GM12892 (cell line): ENCODE measurements at places on chromosomes 1 and 21.

DNA sequence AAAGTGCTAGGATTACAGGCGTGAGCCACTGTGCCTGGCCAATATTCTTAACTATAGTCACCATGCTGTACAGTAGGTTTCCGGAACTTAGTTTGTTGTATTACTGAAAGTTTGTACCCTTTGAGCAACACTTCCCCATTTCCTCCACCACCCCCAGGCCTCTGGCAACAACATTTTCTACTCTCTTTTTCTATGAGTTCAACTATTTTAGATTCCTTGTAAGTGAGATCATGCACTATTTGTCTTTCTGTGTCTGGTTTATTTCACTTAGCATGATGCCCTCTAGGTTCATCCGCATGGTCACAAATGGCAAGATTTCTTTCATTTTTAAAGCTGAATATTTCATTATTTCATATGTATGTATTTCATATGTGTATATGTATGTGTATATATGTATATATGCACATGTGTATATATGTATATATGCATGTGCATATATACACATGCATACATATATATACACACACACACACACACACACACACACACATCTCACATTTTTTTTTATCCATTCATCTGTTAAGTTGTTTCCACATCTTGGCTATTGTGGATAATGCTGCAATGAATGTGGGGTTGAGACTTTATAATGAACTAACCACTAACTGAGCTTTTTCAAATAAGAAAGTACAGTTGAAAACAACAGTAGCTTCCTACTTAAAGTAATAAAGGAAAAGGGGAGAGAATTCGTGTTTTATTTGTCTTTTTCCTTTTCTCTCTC, 256.8 kb upstream of the C1orf105 start:
- no peak for DNase-seq

DNA sequence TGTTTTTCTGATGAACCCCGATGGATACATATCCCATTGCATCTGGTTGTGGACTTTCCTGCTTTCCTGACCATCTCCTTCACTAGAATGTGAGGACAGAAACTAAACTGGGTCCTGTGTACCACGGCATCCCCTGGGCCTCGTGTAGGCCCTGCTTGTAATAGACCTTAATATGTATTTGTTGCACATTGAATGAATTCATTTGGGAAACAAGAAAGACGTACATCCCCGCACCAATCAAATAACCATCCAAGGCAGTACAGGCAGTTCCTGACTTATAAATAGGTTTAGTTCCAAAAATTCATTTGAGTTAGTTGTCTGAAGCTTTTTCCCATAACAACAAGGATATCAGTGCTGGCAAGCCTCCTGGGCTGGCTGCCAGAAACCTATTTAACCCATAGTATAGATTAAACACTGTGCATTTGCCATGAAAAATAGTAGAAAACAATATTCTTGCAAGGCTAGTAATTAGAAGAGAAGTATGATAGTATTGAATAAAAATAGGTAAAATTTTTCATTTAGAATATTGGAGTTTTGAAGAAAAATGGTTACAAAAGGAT, 81.8 kb upstream of the CD34 start:
- DNase-seq, result no peak

GRCh38 chr21:15774590-15774989, 44.8 kb downstream of the USP25 start:
- DNase-seq, result no peak

DNA sequence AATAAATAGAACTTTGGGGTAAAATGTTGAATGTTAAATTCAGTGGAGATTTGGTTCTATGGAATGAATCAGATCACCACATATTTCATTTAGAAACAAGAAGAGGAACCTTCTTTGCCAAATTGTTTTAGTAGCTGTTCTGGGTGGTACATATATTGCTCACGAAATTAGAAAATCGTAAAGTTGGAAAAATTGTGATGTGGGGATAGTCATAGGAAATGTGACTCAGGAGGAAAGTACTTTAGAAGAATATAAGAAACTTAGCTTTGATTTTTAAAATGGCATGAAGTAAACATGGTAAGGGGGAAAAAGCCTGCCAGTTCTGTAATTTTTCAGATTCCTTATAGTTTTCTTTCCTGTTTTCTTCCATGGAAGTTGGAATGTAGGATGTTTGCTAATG, 27.4 kb downstream of the RRP15 start:
- no peak for DNase-seq

- no peak for DNase-seq
Measured at GRCh38 chr1:24141311-24141997, 1.5 kb downstream of the IL22RA1 start.

- no peak for DNase-seq
Measured at GRCh38 chr1:37570528-37571334, 14.0 kb downstream of the DNALI1 start.

GRCh38 chr1:156931211-156931952, 10.9 kb downstream of the LRRC71 start:
- no peak for DNase-seq

DNA sequence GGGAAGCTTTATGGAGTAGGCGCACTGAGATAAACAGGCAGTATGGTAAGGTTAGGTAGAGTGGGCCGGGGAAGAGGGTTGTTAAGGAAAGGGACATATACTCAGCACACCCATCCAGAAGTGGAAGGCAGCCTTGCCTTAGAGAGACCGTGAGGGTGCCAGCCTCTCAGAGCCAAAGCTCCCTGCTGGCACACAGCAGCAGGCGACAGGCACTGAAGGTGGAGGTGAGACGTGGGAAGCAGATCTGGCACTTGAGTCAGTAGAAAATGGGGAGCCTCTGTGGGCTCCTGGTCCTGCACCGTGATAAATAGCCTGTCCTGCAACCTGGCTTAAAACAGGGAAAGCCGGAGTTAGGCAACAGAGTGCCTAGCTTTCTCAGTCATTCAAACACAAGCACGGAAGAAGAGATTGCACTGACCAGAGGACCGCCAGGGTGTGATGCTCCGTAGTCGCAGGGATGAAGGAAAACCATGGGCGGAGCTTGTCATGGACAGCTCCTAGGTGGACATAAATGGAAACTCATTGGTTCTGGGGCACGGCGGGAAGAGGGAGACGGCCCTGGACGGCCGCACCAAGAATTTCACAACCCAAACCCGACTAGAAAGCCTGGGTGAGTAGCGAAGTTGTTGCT, 15.5 kb downstream of the KCNK1 start:
- no peak for DNase-seq

DNA sequence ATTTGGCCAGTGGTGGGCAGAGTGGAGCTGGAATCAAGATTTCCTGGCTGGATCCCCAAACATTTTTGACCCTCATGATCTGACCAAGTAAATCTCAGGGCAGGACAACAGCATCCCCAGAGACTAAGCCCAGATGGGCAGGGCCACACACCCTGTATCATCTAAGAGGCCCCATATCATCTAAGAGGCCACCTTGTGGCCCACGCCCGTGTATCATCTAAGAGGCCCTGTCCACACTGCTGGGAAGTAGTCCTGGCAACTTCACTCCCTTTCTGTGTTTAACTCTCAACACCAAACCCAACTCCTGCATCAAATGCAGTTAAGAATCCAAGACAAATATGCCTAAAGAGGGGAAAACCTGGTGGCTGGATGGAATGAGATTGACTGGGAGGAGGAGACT, 81.6 kb upstream of the SSX2IP start:
- no peak for DNase-seq

GRCh38 chr1:234437423-234438171, 41.4 kb downstream of the TARBP1 start:
- no peak for DNase-seq
